Activated CD8-positive, alpha-beta memory T cell treated with anti-CD3 and anti-CD28 coated beads, Interleukin-2, amount 50 U/mL, for 4 hours (primary cell): ENCODE measurements at places on chromosomes 12 and 14.

DNA sequence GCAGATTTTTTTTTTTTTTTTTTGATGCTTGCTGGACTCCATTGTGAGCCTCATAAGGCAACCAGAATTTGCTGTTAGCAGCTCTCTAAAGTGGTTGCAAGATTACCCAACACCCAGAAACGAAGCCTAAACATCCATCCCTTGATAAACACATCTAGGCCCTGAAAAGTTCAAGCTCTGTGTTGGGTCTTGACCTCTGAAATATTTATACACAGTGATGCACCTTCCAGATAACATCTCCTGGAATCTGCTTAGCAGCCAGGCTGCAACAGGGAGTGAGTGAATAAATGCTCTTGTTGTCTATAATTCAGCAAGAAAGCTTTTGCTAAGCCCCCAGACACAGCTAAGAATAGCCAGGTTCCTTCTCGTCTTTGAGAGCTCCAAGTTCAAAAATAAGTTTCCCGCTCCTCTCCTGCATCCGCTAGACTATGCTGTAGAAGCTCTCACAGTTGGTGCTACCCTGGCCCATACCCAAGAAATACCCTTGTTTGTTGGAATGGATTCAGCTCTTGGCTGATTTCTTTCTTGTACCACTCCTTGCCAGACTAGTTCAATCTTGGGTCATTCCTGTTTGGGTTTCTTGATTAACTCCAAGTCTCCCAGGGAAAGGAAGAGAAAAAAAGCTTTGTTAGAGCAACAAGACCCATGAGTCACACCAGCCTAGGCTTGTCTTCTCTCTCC is 610.6 kb upstream of the TBX3 start:
- DNase-seq = no peak

GRCh38 chr12:75712223-75712622 is 200.8 kb upstream of the KRR1 start:
- no peak for DNase-seq

DNA sequence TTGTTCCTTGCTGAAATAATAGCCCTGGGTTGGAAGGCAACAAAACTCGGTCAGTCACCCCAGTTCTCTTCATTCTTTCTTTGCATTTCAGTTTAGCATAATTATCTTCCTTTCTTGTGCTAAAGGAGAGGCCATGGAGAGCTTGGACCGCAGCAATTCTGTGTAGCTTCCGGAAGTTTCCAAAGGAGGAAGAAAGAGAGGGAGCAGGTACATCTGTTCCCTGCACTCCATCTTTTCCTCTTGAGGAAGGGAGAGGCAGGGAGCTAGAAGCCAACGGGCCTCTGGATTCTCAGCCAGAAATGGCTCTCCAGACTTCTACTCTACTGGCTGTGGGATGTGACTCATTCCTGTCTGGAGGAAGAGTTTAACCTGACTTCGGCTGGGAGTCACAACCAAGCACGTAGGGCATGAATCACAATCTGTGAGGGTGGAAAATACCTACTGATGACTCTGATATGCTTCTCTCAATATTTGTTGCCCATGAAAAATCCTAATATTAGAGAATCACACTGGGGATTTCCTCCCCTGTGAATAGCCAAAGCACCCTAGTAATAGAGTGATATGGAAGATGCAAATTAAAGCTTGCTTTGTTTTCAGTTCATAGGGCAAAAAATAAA is 17.0 kb downstream of the ANO6 start:
- no peak for DNase-seq

GRCh38 chr12:49017891-49018260 is 700 bp downstream of the PRKAG1 start:
- DNase-seq = no peak

DNA sequence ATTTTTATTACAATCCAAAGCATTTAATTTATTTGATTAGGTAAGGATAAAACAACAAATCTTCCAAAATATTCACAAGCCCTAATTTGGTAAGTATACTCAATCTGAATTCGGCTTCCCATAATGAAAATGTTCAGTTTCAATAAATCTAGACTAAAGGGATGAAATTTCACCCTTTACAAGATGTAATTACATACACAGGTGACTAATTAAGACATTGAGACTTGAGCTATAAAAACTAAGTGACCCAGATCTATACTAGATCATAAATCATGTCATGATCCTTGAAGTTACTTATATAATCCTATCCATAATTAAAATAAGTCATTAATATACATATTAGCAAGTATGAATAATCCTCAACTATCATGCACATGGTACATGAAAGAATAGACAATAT is 36.6 kb downstream of the LRP6 start:
- no peak for DNase-seq

DNA sequence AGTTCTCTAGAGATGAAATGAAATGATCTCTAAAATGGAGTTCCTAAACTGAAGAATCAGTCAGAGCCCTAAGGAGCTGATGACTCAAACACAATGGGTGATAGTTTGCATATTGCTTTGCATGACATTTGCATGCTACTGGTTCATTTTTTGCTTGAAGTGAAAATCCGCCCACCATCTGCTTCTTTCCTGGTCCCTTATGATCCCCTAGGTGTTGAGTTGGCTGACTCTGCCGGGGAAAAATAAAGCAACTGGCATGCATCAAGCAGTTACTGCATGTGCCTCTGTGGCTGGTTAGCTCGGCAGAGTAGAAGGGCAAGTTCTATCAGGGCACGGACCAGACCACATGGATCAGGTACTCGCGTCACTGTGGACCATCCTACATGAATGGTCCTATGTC is 151.1 kb downstream of the PPM1H start:
- DNase-seq = no peak

- no peak for DNase-seq
Observed at GRCh38 chr12:56530390-56531055, 8.9 kb downstream of the RBMS2 start.

- no peak for DNase-seq
Observed at GRCh38 chr14:69317780-69318179, 57.8 kb downstream of the GALNT16 start.

DNA sequence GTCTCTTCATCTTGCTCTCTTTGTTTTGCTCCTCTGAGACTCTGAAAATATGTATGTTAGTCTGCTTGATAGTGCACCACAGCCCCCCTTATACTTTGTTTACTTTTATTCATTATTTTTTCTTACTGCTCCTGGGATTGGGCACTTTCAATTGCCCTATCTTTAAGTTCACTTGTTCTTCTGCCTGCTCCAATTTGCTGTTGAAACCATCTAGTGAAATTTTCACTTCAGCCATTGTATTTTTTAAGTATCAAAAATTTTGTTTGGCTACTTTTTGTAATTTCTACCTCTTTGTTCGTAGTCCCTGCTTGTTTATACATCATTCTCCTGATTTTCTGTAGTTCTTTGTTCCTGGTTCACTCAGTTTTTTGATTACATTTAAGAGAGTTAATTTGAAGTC is 223.3 kb downstream of the SLC38A4 start:
- DNase-seq = no peak

DNA sequence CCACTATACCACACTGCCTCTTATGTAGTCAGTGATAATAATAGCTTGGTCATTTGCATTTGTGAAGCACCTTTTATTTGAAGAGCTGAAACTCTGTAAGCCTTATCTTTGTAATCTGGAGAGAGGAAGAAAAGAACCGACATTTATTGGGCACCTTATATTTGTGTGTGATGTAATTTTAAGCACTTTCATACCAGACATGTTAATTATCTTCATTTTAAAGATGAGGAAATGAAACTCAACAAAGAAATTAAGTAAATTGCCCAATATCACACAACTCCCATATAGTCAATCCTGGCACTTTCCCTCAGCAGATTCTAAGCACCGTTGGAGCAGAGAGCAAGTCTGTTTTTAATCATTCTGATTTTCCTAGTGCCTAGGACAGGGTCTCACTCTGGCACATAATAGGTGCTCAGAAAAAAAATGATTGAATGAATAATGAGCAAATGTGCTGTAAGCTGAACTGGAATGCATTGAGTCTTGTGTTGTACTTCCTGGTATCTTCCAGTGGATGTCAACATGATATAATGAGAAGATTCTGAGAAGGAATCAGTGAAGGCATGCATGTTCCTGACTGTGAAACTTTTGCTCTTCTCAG is 418.9 kb downstream of the ZFP36L1 start:
- DNase-seq = no peak

GRCh38 chr12:110091136-110091711 is 32.9 kb upstream of the IFT81 start:
- DNase-seq = no peak

DNA sequence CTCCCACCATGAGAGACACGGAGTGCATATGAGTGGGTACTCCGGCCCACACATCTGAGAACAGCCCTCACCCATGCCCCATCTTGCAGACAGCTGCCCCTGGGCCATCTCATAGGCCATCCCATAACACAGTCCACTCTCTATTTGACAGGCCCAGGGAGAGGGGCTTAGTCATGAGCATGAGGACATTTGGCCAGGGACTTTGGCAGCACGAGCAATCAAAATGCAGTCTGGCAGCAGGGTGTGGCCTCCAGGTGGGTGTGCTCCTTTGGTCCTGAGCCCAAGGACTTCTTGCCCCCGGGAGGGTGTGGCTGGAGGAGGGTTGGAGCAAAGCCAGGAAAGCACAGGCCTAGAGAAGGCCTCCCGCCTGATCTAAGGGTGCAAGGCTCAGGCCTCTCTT is 25.6 kb downstream of the EMP1 start:
- DNase-seq = no peak

DNA sequence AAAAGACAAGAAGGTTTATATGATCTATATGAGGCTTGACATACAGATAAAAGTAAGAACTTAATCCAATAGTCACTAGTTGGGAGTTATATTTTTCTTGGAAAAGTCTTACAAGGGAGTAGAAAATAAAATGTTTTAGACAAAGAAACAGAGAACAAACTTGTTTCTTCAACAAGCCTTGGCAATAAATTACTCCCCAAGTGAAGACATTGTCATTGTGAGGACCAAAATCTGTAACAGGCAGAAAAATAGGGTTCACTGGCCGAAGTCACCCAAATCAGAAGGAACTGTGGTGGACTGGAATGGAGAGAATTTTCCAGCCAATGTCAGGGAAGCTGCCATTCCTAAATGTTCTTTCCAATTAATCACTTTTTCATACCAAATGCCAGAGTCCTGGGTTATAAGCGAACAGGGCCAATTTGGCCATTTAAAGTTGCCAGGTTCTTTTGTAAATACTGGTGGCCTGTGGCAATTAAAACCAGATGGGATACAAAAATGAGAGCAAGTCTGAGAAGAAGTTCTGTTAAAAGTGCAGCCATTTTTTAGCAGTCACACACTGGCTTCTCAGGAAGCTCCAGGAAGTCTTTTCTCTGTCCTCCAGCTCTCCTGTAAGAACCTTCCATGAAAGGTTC is 117.3 kb upstream of the OVCH1 start:
- DNase-seq = no peak
